MV-4-11 (cell line): ENCODE measurements at places on chromosomes 11 and 22.

DNA sequence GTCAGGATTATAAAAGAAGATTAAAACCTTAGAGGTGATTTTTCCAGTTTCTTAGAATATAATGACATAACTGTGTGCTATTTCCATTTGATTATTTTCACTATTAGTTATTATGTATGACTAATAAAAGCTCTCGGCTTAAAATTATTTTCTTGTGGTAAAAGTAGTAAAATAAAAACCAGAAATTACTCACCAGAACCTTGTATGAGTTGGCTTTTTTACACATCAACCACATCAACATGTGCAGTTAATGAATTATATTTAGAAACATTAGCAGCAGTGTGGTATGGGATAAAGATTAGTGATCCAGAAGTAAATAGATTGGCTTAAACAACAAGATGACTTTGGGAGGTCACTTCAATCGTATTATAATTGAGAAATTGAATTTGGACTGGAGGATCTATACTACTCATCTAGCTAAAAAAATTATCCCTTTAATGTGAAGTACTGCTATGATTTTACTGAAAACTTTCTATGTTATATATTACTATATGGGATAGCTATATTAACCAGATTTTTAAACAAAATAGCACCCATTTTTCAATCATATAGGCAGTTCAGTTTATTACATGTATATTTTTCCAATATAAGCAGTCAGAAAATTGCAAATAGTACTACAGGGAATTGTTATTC lies 2.8 kb upstream of the BCO2 start:
- no peak for DNase-seq

DNA sequence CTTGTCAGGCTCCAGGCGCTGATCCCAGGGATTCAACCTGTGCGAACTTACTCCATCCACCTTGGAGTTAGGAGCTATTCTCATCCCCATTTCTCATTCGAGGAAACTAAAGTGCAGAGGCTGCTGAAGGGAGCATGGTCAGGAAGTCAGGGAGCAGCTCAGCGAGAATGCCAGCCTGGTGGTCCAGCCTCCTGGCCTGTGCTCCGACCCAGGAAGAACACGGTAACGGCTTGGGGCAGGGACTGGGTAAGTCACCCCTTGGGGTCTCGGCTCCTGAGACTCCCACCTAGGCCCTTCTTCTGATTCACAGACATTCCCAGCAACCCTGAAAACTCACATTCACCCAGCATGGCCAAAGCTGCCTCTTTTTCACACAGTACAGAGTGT lies 132.8 kb downstream of the CRYBB2 start:
- DNase-seq, result no peak

- no peak for DNase-seq
These were observed 35.7 kb downstream of the TRIM29 start for GRCh38 chr11:120102050-120102863.

DNA sequence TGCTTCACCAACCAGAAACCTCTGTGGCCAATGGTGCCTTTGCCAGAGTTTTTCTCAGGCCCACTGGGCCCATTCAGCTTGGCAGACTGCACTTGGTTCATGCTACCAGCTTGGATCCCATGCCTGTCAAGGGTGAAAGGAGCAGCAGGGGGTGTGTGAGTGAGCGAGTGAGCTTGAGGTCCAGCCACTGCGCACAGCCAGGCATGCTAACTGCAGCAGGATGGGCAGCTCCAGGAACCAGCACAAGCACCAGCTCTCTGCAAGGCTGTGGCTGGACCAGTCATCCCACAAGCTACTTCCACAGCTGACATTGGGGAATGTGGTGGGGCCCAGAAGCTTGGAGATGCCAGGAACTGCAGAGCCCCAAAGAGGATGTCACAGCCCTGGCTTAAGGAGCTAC lies 40.8 kb downstream of the DDIAS start:
- DNase-seq, result no peak

- DNase-seq, result no peak
These were observed 17.2 kb upstream of the SMCO4 start for GRCh38 chr11:93560199-93560932.

- no peak for DNase-seq
These were observed 135.4 kb upstream of the LARGE1 start for GRCh38 chr22:34055525-34056200.

- DNase-seq, result no peak
These were observed 81.6 kb downstream of the ZC3H12C start for GRCh38 chr11:110174645-110175310.

- peak; percentile 21 for DNase-seq
These were observed 6.4 kb downstream of the ELFN2 start for GRCh38 chr22:37420686-37421467.

- peak; percentile 82 for DNase-seq
These were observed 39.6 kb downstream of the BCR start for GRCh38 chr22:23219822-23220484.

- DNase-seq, result no peak
These were observed 24.4 kb upstream of the PAMR1 start for GRCh38 chr11:35549787-35550186.

DNA sequence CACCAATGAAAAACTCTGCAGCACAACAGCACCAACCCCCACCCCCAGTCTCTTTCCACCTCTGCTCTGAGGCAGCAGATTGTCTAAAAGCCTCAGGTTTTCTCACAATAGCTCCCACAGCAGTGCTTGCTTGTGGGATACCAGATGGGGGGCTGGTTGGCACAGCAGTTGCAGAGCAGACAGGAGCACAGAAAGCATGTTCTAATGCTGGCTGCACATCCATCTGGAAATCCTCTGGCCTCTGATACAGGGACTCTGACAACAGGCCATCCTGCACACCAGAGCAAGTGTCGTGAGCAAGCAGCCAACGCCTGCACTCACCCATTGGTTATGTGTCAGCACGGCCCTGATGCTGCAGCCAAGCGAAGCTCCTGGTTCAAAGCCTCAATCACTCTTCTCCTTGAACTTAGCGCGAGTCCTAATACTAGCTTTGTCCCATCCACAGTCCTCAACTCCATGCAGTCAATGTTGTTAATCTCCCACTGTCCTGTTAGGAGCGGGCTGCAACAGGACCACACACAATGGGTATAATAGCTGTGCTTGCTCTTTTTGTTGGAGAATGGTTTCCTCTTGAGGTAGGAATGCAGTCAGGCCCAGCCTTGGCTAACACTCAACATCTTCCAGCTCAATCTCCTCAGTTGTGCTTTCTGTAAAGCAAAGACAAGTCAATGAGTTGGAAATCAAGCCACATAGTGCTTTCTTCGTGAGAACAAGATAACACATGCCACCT lies 30.3 kb downstream of the VSTM5 start:
- DNase-seq, result no peak

DNA sequence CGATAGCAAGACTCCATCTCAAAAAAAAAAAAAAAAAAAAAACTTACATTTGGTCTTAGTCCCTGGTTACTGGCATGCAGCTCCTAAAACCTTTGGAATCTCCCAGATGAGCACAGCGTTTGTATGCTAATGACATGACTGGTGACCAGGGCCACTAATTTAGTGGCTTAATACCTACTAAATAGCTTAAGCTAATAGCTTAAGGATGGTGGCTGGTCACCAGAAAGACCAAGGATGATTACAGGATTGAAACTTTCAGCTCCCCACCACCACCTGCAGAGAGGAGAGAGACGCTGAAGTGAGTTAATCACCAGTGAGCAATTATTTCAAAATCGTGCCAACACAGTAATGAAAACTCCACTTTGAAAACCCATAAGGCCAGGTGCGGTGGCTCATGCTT lies 37.1 kb downstream of the DENND5A start:
- no peak for DNase-seq

DNA sequence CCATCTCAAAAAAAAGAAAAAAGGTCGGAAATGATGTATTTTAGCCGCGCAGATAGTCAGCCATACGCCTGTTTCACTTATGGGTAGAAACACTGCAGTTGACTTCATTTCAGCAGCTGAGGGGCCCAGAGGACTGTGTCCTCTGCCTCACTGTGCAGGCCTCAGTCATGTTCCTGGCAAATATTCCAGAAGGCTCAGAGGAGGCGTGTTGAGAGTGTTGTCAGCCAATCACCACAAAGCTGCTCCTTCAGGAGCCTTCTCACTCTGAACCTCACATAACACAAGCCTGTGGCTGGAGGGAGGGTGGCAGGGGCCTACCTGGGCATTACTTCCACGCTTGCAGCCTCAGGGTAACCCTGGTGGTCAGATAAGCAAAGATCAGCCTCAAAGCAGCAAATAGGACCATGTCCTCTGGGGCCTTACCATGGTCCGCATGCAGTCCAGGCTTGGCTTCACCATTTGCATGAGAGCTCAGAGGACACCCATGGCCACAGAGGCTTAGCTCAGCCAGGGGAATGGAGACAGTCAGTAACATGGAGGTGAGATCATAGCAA lies 17.3 kb upstream of the TREH start:
- no peak for DNase-seq

- DNase-seq, result no peak
These were observed 167.3 kb downstream of the TBC1D22A start for GRCh38 chr22:46929710-46930204.

- no peak for DNase-seq
These were observed 12.0 kb upstream of the TEAD1 start for GRCh38 chr11:12662101-12662689.
